ENCODE measurements at places on chromosomes 16 and 17. TPM values are rescaled to one million over a fixed set of nuclear protein-coding genes. Genes with fewer than 3 reads are reported as not detected.

- H3K27ac ChIP-seq, result peak overlapping the region; percentile 52
- DNase-seq, result no peak
- H3K27me3 ChIP-seq, result no peaks in the 10 kb centered on the region
- no peaks in the 10 kb centered on the region for H3K36me3 ChIP-seq
Observed at GRCh38 chr17:57579245-57579644, 165.9 kb downstream of the CCDC182 start.

The PITPNM3 gene
- 0.50 TPM for total RNA-seq

GRCh38 chr17:66487981-66488468 is 185.6 kb downstream of the PRKCA start:
- H3K4me1 ChIP-seq, result peaks cover 20% of the 10 kb centered on the region
- no peak overlapping the region for H3K4me3 ChIP-seq
- DNase-seq, result no peak
- H3K27me3 ChIP-seq, result no peaks in the 10 kb centered on the region

- no peak overlapping the region for H3K27ac ChIP-seq
- H3K4me3 ChIP-seq, result no peak overlapping the region
- no peaks in the 10 kb centered on the region for H3K27me3 ChIP-seq
- no peaks in the 10 kb centered on the region for H3K36me3 ChIP-seq
- H3K4me1 ChIP-seq, result peaks cover 11% of the 10 kb centered on the region
Observed at GRCh38 chr16:725463-726187, 618 bp downstream of the CCDC78 start.

Measured in Caco-2 (cell line).